ENCODE measurements at places on chromosomes 12 and 14. TPM values are rescaled to one million over a fixed set of nuclear protein-coding genes. Genes with fewer than 3 reads are reported as not detected.

Gene FAM186B
- 0.26 TPM for total RNA-seq

Gene IGF1
- total RNA-seq: 79.4 TPM

DNA sequence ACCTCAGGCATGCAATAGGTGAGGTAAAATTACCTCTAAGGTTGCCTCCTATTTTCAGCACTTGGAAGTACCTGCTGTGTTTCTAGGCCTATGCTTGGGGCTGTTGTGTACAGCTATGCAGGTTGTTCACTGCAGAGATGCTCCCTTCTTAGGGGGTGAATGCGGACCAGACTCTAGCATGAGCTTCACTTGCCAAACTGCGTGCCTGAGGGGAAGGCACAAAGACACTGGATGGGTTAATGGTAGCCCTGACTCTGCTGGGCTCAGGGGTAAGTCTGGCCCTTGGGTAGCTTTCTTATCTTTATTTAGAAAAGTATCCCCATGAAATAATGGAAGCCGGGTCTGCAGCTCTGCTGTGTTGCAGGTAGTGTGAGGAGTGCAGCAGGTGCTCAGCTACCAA, 35.7 kb downstream of the B4GALNT3 start:
- H3K36me3 ChIP-seq: no peaks in the 10 kb centered on the region
- H3K27ac ChIP-seq: no peak overlapping the region
- no peak overlapping the region for H3K4me3 ChIP-seq
- H3K27me3 ChIP-seq: no peaks in the 10 kb centered on the region
- DNase-seq: no peak

GRCh38 chr14:104036212-104036611, 49.3 kb upstream of the ASPG start:
- no peak overlapping the region for H3K4me3 ChIP-seq
- no peak overlapping the region for H3K27ac ChIP-seq
- DNase-seq: no peak

DNA sequence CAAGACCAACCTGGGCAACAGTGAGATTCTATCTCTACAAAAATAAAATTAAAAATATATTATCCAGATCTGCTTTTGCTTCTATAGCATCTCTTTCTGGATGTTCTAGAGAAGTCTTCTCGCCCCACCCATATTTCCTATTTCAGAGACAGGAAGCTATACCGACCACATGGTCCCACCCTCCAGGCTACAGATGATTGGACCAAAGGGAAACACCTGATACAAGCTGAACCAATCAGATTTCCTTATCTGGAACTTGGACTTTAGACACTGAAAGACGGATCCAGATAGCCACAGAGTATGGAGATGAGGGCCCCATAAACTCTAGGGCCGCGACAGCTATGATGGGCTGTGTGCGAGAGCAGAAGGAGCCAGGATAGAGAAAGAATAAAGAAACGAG, 48.7 kb downstream of the CCDC60 start:
- no peak overlapping the region for H3K27ac ChIP-seq
- DNase-seq: no peak
- no peaks in the 10 kb centered on the region for H3K27me3 ChIP-seq
- H3K36me3 ChIP-seq: no peaks in the 10 kb centered on the region
- H3K4me3 ChIP-seq: no peak overlapping the region

DNA sequence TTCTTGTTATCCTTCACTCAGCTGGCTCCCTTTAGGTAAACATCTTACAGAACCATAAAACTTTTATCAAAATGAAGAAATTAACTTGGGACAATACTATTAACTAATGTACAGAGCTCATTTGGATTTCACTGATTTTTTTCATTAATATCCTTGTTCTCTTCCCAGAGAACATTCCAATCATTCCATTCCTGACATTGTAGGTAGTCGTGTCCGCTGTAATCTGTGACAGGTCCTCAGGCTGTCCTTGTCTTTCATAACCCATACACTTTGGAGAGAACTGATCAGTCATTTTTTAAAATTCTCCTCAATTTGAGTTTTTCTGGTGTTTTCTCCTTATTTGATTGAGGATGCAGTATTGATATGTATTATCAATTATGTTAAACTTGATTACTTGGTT, 916.8 kb downstream of the GALC start:
- no peak overlapping the region for H3K27ac ChIP-seq
- H3K27me3 ChIP-seq: no peaks in the 10 kb centered on the region
- no peaks in the 10 kb centered on the region for H3K4me1 ChIP-seq
- H3K4me3 ChIP-seq: no peak overlapping the region
- H3K36me3 ChIP-seq: no peaks in the 10 kb centered on the region
- DNase-seq: no peak

DNA sequence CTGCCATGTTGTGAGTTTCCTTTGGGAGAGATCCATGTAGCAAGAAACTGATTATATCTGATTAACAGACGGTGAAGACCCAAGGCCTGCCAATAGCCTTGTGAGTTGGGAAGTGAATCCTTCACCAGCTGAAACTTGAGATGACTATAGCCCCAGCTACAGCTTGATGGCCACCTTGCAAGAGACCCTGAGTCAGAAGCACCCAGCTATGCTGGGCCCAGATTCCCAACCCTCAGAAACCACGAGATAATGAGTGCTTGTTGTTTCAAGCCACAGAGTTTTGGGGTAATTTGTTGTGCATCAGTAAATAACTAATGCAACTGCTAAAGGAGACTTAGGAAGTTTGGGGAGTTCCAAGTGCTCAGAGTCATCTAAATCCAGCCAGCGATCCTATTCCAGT, 80.3 kb downstream of the AVPR1A start:
- H3K36me3 ChIP-seq: no peaks in the 10 kb centered on the region
- H3K27ac ChIP-seq: no peak overlapping the region

- no peak overlapping the region for H3K4me3 ChIP-seq
- H3K36me3 ChIP-seq: no peaks in the 10 kb centered on the region
- DNase-seq: no peak
- peaks cover 14% of the 10 kb centered on the region for H3K4me1 ChIP-seq
Observed at GRCh38 chr12:91019455-91019854, 14.7 kb upstream of the EPYC start.

DNA sequence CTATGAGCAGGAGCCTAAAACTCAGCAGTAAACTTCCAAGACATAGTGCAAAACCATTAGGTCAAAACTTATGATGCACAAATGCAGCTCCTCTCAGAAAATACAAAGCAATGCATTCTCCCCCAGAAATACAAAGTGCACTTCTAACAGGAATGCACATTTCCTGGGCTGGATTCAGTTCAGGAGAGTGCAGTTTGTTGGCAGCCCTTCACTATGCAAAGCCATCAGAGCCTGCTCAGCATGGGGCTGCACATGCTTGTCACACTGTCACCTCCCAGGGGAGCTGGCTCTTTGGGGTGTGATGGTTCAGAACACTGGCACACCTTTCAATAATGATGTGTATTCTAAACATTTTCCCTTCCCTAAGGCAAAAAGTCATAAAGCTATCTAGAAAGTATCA, 110.4 kb downstream of the KCNK10 start:
- no peak for DNase-seq
- no peaks in the 10 kb centered on the region for H3K4me1 ChIP-seq
- no peak overlapping the region for H3K27ac ChIP-seq
- no peak overlapping the region for H3K4me3 ChIP-seq
- H3K27me3 ChIP-seq: no peaks in the 10 kb centered on the region
- H3K36me3 ChIP-seq: no peaks in the 10 kb centered on the region

GRCh38 chr12:114809097-114809496, 125.1 kb upstream of the TBX3 start:
- H3K27me3 ChIP-seq: peaks cover 18% of the 10 kb centered on the region
- no peak overlapping the region for H3K4me3 ChIP-seq
- no peak for DNase-seq
- H3K4me1 ChIP-seq: no peaks in the 10 kb centered on the region
- no peak overlapping the region for H3K27ac ChIP-seq
- H3K36me3 ChIP-seq: no peaks in the 10 kb centered on the region

DNA sequence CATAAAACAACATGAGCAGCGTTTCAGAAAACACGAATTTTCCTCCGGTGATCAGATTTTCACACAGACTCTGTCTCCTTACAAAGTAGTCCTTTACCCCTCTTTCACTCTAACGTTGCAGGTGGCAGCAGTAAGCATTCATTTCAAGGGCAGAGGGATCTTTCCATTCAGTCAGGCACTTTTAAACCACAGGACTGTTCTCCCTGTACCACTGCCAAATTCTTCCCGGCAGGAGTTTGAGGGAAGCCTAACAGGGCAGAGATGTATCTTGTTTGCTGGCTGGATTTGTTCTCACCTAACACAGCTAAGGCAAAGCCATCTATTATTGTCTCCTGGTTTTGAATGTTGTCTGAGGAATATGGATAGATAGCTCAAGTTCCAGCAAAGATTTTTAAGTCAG, 1187.3 kb upstream of the SEL1L start:
- no peaks in the 10 kb centered on the region for H3K36me3 ChIP-seq
- DNase-seq: no peak
- H3K4me1 ChIP-seq: peaks cover 18% of the 10 kb centered on the region
- H3K27ac ChIP-seq: no peak overlapping the region
- no peaks in the 10 kb centered on the region for H3K27me3 ChIP-seq
